ENCODE measurements at places on chromosomes 1 and 21.

- no peak for DNase-seq
These were observed 26.7 kb downstream of the ATG4C start for GRCh38 chr1:62810420-62811274.

DNA sequence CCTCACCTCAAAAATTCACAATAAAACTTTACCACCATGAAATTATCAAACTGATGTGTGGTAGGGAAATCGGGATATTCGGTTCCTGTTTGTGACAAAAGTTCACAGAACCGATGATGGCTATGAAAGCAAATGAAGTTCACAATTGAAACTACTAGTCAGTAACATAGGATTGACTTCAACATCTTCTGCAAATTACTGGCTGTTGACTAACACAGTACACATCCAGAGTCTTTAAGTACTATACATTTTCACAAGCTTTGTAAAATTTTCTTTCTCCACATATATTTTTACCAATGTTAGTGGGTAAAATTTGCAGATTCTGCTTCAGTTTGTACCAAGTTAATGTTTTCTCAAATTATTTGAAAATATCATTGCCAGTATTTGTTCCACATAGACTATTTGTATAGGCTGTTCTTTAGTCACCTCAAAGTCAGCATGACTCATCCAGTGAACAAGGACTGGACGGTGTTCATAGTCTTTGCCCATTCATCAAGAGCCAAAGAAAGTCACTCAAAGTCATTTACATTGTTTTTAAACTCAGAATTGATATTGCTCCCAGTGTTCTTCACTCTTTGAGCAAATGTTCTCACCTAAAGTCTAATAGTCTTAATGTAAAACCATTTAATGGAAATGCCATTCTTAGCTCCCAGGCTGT lies 213.4 kb downstream of the USP25 start:
- no peak for DNase-seq

- no peak for DNase-seq
These were observed 27.4 kb downstream of the QSOX1 start for GRCh38 chr1:180181996-180182642.

- DNase-seq: no peak
These were observed 324.3 kb downstream of the PLA2G4A start for GRCh38 chr1:187153047-187153446.

DNA sequence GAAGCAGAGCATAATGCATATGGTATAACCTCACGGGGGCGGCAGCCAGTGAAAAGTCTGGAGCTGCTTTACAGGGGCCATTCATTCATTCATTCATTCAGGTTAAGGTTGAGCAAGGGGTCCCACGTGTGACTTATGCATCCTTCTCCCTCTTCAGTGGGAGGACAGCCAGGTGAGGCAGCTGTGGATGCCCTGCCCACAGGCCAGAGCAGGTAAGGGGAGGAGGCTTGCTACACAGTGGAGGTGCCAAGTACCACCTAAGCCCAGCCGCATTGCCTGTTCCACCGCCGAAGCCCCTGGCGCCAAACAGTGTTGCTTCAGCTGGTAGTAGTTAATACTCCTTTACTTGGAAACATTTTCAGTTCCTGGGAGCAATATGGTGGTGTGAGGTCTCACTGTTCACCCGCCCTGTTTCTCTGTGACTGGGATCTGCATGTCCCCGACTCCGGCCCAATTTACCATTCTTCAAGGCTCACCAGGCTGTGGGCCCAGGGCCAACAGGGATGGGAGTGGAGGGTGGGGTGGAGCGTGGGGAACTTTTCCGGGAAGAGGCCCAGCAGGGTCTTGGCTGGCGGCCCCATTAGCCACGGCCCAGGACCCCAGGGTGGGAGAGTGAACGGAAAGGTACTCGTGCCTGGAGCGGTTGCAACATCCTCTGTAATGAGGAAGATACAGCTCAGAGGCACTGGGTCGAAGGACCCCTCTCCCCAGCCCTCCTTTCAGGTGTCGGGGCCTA lies 722 bp upstream of the PODN start:
- no peak for DNase-seq

- no peak for DNase-seq
These were observed 226.9 kb upstream of the TMPRSS15 start for GRCh38 chr21:18630446-18630845.

DNA sequence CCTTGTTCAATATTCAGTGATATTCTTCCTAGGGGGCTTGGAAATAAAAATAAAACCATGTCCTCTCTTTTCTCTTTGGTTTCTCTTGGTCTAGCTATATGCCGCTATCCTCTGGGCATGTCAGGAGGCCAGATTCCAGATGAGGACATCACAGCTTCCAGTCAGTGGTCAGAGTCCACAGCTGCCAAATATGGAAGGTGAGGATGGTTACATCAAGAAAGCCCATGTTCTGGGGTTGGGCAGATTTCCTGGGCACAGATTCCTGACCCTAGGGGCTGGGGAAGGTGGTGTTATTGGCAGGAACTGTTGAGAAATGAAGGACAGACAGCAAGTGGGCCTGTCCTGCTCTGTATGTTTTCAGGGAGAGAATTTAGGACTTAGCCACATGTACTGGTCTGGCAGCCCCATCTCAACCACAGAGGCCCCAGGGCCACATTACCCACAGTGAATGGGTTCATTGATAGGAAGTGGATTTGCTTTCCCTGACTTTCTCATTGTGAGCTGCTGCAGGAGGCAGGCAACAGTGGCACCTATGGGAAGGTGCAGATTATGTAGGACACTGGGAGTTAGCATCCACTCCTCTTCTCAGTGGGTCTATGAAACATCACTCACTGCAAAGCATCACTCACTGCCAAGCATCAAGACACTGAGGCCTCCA lies 37.4 kb upstream of the HSD17B7 start:
- no peak for DNase-seq

- DNase-seq: no peak
These were observed 15.3 kb upstream of the C1orf185 start for GRCh38 chr1:51086496-51087271.

DNA sequence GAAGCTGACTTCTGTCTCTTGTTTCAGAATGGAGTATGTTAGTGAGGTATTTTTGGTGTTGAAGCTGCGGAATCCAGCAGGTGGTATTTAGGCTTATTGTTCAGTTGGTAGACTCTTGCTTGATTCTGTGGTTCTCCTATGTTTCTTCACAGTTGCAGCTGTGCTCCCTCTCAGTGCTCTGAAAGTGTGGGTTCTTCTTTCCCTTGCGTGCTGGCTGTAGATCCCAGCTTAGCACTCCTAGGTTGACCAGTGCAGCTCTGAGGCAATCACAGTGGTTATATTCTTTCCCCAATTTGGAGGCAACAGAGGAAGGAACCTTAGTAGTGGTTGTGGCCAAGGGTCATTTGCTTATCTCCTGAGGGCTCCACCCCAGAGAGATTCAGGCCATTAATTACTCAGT lies 269.2 kb upstream of the NRIP1 start:
- no peak for DNase-seq

DNA sequence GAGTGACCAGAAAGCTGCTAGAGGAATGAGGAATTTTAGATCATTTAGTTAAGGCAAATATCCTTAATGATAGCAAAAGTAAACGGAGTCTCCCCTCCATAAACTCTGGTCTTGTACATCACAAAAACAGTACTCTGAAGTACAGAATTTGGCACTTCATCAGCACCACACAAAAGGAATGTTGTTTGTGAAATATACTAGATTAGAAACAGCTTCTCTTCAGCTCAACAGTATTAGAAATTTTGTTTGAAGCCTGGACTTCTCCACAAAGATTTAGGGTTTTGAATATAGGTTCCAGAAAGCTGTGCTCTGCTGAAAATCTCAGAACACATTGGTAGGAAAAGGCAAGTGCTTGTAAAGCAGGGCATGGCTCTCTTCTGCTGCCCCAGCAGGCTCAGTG lies 135.1 kb upstream of the PTGFR start:
- DNase-seq: no peak

GRCh38 chr1:54064299-54064698 lies 10.9 kb downstream of the TCEANC2 start:
- no peak for DNase-seq

- DNase-seq: no peak
These were observed 59.3 kb upstream of the DPT start for GRCh38 chr1:168788258-168788657.
